ENCODE measurements at places on chromosomes 12 and 14.

GRCh38 chr12:66047411-66048021 lies 83.0 kb downstream of the LLPH start:
- DNase-seq: no peak

DNA sequence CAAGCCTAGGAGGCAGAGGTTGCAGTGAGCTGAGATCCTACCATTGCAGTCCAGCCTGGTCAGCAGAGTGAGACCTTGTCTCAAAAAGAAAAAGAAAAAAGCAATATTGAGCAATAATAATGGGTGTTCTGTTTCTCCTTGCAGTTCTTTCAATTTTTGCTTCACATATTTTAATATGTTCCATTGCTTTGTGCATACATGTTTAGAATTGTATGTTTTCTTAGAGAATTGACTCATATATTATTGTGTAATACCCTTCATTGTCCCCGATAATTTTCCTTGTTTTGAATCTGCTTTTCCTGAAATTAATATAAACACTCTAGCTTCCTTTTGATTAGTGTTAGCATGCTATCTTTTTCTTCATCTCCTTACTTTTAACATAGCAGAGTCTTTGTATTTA lies 138.4 kb upstream of the NPAS3 start:
- DNase-seq: no peak

GRCh38 chr14:50763382-50764007 lies 67.5 kb downstream of the NIN start:
- no peak for DNase-seq

- no peak for DNase-seq
Observed at GRCh38 chr12:2647186-2647585, 147.6 kb upstream of the FKBP4 start.

GRCh38 chr12:71045781-71046180 lies 112.0 kb downstream of the TSPAN8 start:
- no peak for DNase-seq

GRCh38 chr14:56858422-56858821 lies 48.1 kb upstream of the OTX2 start:
- DNase-seq: no peak

DNA sequence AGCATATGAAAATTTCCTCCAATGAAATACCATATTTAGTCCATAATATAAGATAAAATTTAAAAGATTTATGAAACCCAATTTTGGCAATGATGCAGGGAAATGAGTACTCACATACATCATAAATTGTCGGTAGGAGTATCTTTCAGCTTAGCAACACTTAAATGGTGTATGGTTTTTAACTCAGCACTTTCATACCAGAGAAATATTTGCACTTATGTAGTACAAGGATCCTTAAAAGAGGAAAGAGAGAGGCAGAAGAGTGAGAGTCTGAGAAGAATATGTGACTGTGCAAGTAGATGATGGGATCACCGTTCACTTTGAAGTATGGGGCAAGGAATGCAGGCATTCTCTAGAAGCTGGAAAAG lies 379.3 kb upstream of the DCN start:
- no peak for DNase-seq

DNA sequence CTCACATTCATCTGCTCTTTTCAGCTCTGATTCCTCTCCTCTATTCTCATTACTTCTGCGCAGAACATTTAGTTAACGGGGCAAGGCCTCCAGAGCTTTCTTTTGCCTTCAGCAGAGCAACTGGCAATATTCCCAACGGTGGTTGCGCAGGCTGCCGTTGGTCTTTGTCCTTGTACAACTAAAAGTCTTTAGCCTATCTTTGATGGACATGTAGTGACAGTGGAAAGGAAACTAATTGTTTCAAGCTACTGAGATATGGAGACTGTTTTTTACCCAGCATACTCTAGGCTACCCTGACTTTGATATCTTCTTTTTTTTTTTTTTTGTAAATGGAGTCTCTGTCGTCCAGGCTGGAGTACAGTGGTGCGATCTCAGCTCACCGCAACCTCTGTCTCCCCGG lies 12.6 kb downstream of the R3HDM2 start:
- no peak for DNase-seq

DNA sequence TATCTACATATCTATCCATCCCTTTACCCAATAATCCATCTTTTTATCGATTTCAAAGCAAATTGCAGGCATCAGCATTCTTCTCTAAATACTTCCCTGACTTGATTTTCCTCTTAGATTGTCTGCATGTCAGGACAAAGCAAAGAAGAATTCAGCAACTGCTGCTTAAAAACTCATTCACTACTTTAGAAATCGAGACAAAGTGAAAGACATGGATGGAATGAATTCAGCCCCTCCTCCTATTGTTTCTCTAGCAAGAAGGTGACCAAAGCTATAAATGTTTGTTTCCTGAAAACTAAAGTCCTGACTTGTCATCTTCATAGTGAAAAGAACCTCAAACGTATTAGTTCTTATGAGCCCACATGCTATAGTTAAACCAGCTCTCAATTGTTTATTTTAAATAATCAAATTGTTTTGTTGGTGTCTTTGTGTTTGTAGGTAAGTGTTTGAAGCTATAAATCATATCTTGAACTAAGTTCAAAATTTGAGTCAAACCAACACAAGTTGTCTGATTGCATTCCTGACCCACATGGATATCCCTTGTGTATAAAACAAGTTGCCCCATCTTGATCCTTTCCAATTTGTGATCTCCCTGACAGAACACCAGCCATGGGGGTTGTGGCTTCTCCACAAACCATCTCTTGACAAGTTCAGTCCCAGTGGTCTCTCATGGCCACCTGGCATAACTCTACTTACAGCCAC lies 58.6 kb upstream of the ARHGAP5 start:
- DNase-seq: no peak

GRCh38 chr12:2288875-2289274 lies 236.1 kb downstream of the CACNA1C start:
- DNase-seq: no peak

GRCh38 chr14:59301354-59301753 lies 112.9 kb downstream of the DAAM1 start:
- DNase-seq: no peak

DNA sequence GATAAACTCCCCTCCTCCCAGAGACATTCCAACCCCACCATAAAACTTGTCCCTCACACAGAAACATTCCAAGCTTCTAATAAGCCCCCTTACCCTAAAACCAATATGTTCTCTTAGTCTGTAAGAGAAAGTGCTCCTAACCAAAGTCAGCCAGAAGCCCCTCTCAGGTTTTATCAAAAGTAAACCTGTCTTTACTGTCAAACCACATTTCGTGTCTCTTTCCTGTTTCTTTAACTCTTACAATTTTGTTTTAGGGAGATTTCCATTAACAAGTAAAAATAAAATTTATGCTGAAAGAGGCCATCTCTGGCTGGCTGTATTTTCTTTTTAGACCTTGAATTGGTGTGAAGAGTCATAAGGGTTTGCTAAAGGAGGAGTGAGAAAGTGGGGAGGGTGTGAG lies 29.8 kb upstream of the CAPRIN2 start:
- no peak for DNase-seq

DNA sequence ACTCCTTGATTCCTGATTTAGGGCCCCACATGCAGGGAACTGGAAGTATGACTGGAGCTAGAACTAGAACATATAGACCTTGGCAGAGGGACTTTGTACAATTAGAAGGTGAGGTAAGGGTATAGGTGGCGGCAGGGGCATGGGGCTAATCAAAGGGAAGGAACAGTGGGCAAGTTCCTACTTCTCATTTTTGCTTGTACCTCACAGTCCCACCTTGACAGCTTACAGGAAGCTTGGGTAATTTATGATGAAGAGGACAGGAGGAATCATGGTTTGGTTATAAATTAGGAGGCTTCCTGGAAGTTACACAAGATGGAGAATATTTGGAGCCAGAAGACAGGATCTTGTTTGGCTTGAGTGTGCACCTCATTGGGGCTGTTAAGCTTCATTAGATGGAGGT lies 33.4 kb downstream of the SUSD6 start:
- no peak for DNase-seq

DNA sequence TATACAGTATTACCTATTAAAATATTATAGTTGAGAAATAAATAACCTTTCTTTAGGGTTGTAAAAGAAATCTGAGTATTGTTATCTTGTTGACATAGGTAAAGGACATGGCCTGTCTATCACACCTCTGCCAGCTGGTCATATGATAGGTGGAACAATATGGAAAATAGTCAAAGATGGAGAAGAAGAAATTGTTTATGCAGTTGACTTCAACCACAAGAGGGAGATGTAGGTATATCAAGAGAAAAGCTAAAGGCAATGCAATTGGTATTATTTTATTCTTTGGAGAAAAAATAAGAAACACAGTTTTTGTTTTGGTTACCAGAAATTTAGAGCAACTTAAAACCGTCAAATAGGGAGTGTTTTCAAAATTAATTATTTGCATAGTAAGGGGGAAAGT lies 13.5 kb downstream of the CPSF2 start:
- DNase-seq: no peak

GRCh38 chr12:88650715-88651114 lies 70.4 kb upstream of the KITLG start:
- DNase-seq: no peak

DNA sequence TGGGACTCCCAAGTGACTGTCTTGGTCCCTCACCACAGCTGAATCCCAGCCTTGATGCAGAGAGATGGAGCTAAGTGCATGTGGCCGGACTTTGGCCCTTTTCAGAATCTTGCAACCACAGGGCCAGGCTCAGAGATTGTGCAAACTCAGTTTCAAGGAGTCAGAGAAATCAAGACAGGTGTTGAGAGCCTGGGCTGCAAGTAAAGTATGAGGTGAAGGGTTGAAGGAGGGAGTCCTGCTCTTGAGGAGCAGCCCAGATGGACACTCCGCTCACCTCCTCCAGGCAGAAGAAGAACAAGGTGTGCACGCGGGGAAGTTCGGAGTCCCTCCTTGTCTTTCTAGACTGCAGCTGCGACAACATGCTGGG lies 6.3 kb upstream of the BMP4 start:
- DNase-seq: no peak

- DNase-seq: no peak
Observed at GRCh38 chr12:124636138-124636978, 68.9 kb upstream of the NCOR2 start.

DNA sequence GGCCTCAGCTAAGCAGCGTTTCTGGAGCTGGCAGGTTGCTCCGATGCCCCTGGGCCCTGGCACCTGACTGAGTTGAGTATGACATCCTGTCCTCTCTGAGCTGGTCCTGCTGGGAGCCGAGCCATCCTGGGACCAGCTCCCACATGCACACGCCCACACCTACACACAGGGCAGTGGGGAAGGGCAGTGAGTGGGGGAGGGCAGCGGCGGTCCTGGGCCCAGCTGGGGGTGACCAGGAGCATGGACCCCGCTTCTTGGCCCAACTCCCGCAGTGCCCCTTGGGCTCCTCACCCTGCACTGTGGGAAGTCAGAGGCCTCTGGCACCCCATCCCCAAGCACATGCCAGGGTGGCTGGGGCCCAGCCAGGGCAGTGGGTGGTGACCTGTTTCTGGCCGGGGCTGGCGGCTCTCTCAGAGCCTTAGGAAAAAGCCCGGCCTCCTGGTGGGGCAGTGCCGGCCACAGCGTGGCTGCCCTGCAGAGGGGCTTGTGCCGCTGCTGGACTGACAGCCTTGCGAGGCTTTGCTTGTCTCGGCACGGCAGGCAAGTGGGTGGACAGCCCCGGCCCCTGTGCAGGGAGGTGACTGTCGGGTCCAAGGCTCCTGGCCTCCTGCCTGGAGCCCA lies 5.9 kb upstream of the CRIP2 start:
- DNase-seq: no peak

GRCh38 chr14:70888681-70889175 lies 18.5 kb upstream of the PCNX1 start:
- DNase-seq: no peak

DNA sequence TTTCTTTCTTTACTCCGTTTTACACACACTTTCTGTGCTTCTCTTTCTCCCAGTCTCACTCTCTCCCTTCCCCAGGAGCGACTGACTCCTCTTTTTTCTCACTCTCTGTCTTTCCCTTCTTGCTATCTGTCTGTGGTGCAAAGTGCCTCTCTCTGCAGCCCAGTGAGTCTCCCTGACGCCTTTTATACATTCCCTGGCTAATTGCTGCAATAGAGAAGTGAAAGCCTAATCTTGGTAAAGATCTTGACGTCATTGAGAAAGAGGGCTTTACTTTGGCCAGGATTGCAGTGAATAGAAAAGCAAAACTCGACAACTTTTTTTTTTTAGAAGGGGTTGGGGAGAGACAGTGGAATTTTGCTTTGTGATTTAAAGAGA lies 706 bp upstream of the DIO2 start:
- DNase-seq: no peak

DNA sequence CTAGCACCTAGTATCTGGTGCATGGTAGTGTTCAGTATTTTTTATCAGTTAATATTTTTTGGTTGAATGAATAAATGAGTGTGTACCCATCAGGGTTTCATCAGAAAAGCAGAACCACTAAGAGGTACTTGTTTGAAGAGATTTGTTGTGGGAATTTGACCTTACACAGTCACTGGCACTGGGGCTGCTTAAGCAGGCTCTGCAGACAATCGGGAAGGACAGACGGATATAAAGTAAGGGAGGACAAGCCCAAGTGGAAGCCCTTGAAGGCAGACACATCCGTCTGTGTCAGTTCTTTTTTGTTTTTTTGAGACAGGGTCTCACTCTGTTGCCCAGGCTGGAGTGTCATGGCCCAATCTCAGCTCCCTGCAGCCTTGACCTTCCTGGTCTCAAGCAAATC lies 38.7 kb downstream of the CD9 start:
- DNase-seq: no peak

DNA sequence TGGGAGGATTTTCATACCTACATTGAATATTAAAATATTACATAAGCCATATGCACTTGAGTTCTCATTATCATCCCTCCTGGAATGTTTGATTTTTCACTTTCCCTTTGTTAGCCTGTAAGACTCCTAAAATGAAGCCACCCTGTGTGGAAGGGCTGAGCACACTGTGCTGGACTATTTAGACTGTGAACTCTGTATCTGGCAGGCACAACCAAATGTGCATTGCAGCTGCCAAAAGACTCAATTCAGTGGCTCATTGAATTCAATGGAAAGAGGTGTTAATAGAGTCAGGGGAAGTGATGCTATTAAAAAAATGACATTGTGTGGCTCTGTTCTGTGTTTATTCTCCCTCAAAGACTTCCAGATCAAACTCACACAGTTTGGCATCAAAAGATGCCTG lies 111.1 kb downstream of the SMOC1 start:
- DNase-seq: no peak

- DNase-seq: peak; percentile 30
Observed at GRCh38 chr12:19130224-19131024, 891 bp downstream of the PLEKHA5 start.

Measured in CMK (cell line).